ENCODE measurements at places on chromosomes 3 and 15. TPM values are rescaled to one million over a fixed set of nuclear protein-coding genes. Genes with fewer than 3 reads are reported as not detected.

- no peak for DNase-seq
Observed at GRCh38 chr3:102476198-102476597, 41.4 kb downstream of the ZPLD1 start.

- DNase-seq: no peak
Observed at GRCh38 chr15:29046281-29046810, 160.6 kb downstream of the APBA2 start.

DNA sequence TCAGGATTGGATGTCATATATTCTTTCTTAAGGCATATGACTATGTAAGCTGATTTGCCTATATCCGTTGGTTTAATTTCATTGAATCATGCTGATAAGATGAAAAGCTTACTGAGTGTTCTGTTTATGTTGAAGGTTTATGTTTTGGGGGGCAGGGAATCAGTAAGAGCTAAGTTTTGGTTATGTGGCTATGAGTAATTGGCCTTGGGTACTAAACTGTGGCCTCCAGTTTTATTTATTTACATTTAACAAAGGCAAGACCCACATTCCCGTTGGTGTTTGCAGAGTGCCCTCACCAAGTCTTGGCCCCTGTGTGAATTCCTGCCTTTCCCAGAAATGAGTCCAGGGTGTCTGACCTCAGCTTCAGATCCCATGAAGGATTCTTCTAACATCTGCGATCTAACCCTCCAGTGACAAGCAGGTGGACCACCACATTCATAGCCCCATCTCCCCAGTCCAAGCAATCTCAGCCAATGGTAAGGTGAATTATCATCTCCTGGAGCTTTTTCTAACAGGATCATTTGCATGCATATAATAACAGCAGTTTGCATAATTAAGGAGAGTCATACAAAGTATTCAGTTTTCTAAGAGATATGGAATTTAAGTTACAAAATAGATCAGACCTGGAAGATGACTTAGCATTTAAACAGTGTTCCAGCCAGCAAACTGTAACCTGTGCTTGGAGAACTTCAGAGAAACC, 27.4 kb downstream of the GLDN start:
- peak; percentile 34 for DNase-seq

GRCh38 chr3:150469031-150469930, 61.2 kb downstream of the TSC22D2 start:
- DNase-seq: peak; percentile 87

- DNase-seq: no peak
Observed at GRCh38 chr15:75927601-75928000, 23.9 kb downstream of the FBXO22 start.

- no peak for DNase-seq
Observed at GRCh38 chr3:187185759-187186158, 11.5 kb upstream of the RTP1 start.

DNA sequence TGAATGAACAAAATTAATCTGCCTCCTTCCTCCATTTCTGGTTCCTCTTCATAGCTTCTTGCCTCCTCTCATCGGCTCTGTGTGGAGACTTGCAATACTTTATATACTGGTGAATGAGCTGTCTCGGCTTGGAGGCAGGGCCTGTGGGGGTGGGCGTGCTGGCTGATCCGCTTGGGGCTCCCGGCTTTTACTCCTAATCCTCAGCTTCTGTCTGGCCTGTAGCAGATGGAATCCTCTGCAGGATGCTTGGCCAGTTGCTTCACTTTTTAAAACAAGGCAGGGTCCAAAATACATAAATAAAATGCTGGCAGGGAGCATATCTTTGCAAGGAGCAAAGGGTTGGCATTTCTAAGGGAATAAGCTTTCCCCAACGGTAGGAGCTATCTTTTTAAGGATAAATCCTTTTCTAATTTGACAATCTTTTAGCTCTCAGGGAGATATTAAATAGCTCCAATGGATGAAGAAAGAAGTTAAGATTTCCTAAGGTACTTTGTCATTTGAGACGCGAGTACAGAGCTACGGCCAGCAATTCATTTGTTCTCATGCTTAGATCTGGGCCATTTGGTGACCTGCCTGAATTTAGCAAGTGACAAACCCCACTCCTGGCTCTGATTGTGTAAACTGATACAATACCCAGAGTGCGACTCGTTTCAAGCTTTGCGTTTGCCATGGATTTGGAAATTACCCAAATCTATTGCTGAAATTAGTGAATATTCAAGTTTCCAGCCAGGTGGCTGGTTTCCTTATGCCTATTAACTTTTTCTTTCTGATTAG, 18.9 kb downstream of the SV2B start:
- DNase-seq: no peak

DNA sequence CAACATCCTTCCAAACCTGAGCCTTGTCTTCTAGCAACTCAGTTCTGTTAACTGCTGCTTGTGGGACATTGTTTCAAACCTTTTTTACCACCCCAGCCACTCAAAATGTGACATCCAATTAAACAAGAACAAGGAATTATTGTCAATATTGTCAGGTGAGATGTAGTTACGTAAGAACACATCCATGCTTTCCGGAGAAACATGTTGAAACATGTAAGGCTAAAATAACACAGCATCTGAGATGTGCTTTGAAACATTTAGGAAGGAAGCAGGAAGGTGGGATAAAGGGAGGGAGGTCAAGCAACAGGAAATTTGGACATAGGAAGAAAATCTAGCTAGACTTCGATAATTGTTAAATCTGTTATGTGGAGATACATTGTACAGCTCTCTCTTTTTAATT, 50.9 kb upstream of the PRICKLE2 start:
- no peak for DNase-seq

GRCh38 chr3:30695302-30696061, 89.1 kb downstream of the TGFBR2 start:
- no peak for DNase-seq

- no peak for DNase-seq
Observed at GRCh38 chr3:128870347-128870746, 9.1 kb upstream of the ACAD9 start.

ZMYND10 gene
- 1.3 TPM for total RNA-seq

SCN11A gene
- total RNA-seq: not detected

BRK1 gene
- 113 TPM for total RNA-seq

ANKUB1 gene
- total RNA-seq: not detected

SLC28A2 gene
- not detected for total RNA-seq

ASB14 gene
- not detected for total RNA-seq
